Skin of body (tissue), 3 donors: ENCODE measurements at places on chromosomes 2 and 18. TPM values are rescaled to one million over a fixed set of nuclear protein-coding genes. Genes with fewer than 3 reads are reported as not detected.

DNA sequence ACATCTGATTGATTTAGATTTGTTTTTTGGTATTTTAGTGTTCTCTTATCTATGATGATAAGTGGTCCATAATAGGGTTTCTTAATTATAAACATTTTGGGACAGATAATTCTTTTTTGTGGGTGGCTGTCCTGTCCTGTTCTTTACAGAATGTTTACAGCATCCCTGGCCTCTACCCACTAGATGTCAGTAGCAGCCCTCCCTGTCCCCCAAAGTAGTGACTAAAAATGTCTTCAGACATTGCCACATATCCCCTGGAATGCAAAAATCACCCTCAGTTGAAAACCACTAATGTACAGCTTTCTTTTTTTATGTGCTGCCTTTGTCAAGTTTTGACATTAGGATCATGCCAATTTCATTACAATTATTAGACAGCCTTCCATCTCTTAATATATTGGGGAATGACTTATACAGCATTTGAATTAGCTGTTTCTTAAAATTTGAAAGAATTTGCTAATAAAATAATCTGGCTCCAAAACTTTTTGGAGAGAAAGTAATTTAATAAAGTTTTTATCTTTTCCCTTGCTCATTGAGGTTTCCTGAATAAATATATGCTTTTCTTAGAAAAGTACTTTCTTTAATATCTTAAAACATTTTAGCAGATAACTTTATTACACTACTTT, 19.5 kb downstream of the WIPF1 start:
- DNase-seq, result peak; percentile 53

DNA sequence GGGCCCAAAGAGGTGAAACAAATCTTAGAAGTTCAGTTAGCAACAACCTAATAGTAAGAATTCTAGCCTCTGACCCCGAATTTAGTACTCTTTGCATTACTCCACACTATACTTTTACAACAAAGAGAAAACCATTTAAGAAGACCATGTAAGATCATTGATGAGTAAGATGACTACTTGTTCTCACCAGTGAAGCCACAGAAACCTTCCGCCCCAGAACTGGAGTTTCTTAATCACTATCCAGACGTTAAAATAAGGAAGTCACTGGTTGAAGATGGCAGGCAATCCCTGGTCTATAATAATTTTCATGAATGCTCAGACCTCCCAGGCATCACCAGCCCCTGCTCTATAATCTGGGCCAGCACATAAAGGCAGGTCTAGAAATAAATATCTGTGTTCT, 95.0 kb downstream of the TMEM163 start:
- DNase-seq, result no peak

- no peak for DNase-seq
Measured at GRCh38 chr18:30142248-30142647, 900.3 kb downstream of the DSC3 start.

- no peak for DNase-seq
Measured at GRCh38 chr2:129061069-129061768, 742.6 kb upstream of the HS6ST1 start.

DNA sequence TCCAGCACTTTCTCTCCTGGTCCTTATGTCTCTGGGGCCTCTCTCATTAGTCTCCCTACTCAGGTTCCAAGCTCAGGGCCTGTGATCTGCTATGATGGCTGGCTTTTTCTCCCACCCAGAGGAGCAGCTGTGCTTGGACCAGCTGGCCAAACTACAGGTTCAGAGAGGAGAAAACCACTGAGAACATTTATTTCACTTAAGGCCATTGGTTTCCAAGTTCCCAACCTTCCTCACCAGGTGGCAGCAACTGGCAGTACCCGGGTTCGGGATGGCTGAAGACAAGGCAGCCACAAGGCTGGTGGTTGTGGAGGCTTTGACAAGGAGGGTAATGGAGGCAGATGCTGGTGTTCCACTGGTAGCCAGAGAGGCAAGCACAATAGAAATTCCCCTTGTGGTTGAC, 29.9 kb upstream of the SELENOI start:
- DNase-seq, result no peak

GRCh38 chr2:153163055-153163454, 315.5 kb downstream of the RPRM start:
- no peak for DNase-seq

DNA sequence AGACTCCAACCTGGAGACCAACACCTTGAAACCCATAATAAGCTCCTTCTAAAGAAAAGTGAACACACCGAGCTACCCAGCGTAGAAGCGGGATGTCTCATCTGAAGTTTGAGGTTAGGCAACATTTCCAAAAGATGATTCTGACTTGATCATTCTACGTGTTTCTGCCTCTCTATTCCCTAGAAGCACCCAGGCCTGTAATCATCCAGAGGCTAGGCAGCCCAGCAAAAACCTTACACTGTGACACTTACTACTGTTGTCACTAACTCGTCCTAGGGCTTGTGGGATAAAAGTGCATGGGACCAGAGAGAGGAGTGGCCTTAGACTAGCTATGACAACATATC, 1.4 kb downstream of the ZBTB14 start:
- no peak for DNase-seq

GRCh38 chr18:28404694-28405093, 227.8 kb upstream of the CDH2 start:
- no peak for DNase-seq

GRCh38 chr2:224310943-224311625, 90.8 kb downstream of the FAM124B start:
- DNase-seq, result no peak

DNA sequence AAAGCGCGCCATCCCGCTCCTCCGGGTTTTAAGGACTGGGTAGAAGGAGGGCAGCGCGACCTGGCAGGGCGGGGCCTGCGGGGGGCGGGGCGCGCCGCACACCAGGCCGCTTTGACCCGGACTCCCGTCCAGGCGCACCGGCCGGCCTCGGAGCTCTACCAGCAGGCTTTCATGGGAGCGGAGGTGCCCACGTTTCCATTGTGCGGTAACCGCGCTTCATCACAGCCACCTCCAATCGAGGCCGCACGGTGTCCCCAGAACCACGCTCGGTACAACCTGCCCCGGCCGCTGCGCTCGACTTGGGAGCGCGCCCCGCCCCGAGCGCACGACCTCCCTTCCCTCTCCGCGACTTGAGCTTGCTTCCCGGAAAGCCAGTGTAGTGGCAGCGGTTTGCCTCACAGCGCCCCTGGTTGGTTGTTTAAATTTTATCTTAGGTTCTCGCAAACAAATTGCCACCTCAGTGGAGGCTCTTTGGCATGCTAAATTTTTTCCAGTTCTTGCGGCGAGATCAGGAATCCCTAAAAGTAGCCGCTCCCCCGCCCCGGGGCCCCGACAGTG, 280 bp upstream of the CYP1B1 start:
- peak; percentile 34 for DNase-seq

GRCh38 chr2:36727550-36727949, 31.0 kb downstream of the VIT start:
- peak; percentile 11 for DNase-seq

DNA sequence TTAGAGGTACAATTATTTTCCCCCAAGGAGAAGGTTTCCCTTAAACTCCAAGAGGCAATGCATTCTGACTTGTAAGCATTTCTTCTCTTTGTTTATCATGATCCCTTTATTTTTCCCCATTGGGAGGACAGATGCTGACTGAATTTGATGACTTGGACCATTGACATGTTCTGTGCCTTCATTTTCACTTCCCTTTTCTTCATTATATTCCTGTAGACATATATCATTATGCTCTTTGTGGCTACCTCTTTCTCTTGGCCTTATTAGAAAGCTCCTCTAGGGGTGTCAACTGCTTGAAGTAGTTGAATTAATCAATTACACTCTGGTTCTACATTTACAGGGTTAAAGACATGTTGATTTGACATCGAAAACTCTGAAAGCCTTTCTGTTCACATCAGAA, 330.0 kb upstream of the DCC start:
- DNase-seq, result no peak

- DNase-seq, result no peak
Measured at GRCh38 chr2:128607440-128607839, 288.8 kb upstream of the HS6ST1 start.

GRCh38 chr2:235195921-235196320, 244.1 kb downstream of the SH3BP4 start:
- no peak for DNase-seq

DNA sequence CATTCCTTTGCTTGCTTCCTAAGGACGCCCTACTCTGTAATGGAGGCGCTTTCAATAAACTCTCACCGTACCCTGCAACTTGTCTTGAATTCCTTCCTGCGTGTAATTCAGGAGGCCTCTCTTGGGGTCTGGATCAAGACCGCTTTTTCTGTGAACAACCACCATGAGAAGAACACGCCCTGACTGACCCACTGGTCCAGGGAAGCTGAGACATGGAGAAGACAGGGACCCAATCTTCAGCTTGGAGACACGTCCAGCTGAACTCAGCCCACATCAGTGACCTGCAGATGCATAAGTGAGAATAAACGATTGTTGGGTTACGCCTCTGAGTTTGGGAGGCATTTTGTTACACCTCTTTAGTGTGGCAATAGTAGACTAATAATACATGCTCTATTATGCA, 7.8 kb upstream of the NARS1 start:
- no peak for DNase-seq

GRCh38 chr2:204655101-204655500, 109.8 kb downstream of the PARD3B start:
- DNase-seq, result no peak

GRCh38 chr2:166180951-166181812, 53.4 kb upstream of the SCN1A start:
- DNase-seq, result no peak

VIT gene
- total RNA-seq, result 7.4 TPM

MC2R gene
- total RNA-seq, result not detected

APCDD1 gene
- 125 TPM for total RNA-seq

SLC4A5 gene
- total RNA-seq, result 2.1 TPM

MEMO1 gene
- total RNA-seq, result 26.0 TPM

HSBP1L1 gene
- total RNA-seq, result 9.8 TPM

CDH2 gene
- total RNA-seq, result 5.4 TPM

ACKR3 gene
- total RNA-seq, result 27.3 TPM

NYAP2 gene
- total RNA-seq, result 0.30 TPM

XIRP2 gene
- total RNA-seq, result 20.7 TPM

SLC8A1 gene
- total RNA-seq, result 35.5 TPM

ACVR1C gene
- total RNA-seq, result 3.6 TPM

DCDC2C gene
- total RNA-seq, result 0.20 TPM

ARL4C gene
- total RNA-seq, result 17.2 TPM

UCN gene
- total RNA-seq, result 0.30 TPM
